GM12878 (cell line): ENCODE measurements at places on chromosomes 11 and 22. TPM values are rescaled to one million over a fixed set of nuclear protein-coding genes. Genes with fewer than 3 reads are reported as not detected.

The PHETA2 gene
- polyA plus RNA-seq, result 1.9 and 2.0 TPM in 2 replicates

The INPP5J gene
- 1.1 and 1.5 TPM in 2 replicates for polyA plus RNA-seq

DNA sequence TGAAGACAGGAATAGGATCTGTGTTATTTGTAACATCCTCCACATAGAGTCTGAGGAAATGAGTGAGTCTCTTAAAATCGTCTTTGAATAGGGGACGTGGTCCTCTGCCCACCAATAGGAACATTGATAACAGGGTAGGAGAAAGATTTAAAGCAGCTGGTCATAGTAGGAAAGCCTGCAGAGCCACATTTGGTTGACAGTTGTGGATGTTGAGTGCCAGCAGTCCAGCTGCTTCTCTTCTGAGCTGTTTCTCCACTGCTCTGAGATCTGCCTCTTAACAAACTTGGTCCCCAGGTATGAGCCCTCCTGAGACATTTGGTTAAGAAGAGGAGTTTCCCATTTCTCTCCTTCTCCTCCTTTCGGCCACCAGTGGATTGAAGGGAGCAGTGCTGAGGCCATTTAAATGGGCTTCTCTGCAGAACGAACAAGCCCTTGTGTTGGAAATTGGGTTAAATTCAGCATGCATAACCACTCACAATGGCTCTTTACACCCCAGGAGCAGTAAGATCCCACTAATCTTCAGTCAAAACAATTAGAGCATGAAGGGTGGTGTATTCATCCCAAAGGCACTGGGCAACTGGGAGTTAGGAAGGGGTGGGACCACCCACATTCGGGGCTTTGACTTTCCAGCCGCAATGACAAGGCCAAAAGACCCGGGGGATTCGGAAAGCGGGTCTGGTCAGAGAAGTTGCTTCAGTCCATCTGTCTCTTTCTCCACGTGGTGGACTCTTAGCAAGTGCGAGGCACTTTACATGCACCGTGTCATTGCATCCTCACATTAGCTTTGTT lies 32.3 kb downstream of the MIAT start:
- DNase-seq, result no peak

DNA sequence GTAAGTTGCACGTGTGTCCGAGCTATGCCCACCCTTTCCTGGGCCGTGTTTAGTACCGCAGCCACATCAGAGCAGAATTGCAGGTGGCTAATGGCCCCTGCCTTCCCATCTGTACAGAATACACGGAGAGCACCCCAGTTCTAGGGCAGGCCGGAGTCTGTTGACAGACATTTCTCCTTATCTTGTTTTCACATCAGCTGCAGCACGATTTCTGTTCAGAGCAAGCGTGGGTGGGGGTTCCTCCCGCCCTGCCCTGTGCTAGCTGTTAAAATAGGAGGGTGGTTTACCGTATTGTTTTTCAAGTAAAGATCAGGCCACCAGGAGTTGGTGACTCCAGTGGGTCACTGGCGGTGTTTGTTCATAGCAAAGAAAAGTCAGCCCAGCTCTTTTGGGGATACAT lies 41.1 kb downstream of the UBASH3B start:
- DNase-seq, result no peak

DNA sequence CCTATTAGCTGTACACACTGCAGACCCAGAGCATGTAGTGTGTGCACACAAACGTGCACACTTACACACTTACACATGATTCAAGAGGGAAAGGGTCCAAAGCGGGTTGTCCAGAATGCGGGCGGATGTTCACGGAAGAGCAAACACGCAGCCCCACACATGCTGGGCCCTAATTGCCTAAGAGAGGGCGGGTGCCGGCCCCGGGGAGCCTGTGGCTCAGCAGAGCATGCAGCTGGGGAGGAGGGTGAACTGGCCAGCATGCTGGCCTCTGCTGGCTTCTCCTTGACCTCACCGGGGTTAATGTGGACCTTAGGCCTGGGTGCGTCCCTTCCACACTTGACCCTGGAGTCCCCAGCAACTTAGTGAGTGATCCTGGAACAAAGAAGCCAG lies 816.3 kb downstream of the BRD1 start:
- DNase-seq, result no peak

DNA sequence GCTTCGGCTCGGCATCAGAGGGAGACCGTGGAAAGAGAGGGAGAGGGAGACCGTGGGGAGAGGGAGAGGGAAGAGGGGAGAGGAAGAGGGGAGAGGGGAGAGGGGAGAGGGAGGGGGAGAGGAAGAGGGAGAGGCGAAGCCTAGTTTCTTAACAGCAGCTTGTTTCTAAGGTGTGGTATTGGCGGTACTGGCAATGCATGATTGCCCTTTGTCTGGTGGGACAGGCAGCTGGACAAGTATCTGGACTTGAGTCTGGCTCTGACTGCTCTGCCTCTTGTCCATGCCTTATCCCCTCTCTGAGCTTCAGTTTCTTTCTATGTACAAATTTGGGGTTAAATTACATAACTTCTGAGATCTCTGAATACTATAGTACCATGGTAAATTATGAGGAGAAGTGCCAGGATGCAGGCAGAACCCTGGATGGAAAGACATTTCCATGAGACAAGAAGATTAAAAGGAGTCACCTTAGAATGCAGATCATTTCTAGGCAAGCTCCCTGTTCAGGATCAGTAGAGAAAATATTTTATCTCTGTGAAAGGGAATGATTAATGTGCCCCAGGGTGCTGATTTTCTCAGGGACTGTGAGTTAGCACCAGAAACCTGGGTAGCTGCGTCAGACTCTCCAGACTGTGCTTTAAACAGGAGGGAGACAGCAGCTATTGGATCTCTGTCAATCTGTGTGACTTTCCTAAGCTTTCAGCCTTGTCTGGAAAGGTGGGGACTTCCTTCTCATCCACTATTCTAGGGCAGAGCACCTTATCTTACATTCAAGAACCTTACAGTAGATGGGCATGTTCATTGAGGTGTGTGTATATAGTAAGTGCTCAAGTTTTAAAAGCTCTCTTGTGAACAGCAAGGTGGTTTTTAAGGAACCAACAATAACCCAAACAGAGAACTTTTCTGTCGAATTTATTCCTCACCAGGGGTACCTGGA lies 31.9 kb upstream of the CCDC90B start:
- no peak for DNase-seq

The SCGB1A1 gene
- polyA plus RNA-seq, result not detected in 2 replicates

DNA sequence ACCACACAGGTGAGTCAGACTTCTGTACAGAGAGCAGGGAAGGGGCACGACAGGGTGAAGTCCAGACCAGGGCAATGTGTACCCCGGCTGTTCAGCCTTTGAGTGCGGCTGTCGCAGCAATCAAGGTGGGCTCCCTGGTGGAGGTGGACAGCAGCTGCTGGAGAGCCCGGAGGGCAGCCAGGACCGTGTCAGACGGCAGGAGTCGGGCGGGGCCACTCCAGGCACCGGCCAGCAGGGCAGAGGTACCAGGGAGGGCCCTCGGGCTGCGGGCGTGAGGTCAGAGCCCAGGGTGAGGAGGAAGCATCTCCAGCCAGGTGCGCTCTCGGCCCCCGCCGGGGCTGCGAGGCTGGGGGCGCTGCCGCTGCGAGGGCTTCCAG lies 802 bp upstream of the PIM3 start:
- DNase-seq, result no peak

GRCh38 chr11:116333001-116333535 lies 439.7 kb downstream of the BUD13 start:
- no peak for DNase-seq

DNA sequence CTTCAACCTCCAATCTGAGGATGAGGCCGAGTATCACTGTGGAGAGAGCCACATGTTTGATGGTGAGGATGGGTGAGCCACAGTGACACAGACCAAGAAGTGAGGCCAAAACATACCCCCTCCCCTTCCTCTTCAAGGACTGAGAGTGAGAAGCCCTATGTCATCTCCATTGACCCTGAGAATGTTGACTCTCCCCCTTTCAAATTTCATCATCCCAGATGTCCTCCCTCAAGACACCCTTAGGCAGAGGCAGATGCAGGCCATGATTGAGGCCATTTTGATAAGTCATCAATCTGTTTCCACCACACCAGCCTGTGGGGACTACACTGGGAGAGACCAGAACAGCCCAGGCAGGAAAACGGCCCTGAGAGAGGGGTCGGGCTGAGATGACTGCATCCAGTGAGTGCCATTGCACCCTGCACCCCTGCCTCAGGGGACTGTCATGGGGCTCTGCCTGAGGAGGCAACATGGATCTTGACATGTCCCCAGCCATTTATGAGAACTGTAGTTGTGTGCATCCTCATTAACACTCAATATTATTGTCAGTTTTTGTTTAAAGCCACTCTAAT lies 84.2 kb upstream of the IGLL5 start:
- no peak for DNase-seq

DNA sequence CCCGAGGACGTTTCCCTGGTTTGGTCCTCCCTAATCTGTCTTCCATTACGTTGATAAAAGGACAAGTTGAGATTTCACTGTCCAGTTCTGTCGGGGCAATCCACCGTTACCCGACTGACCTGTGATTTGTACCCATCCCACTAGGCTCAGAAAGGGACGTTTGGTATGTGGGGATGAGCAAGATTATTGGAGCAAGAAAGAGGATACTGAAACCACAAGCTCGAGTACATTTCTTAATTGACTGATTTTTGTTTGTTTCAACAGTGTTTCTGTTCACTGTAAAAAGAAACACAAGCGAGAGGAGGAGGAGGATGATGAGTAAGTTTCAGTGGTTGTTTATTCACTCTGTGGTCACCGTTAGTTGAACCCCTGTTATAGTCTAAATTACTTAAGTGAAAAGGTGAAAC lies 969 bp downstream of the CCDC117 start:
- peak; percentile 60 for DNase-seq

GRCh38 chr11:44957776-44958564 lies 7.3 kb upstream of the TP53I11 start:
- no peak for DNase-seq

DNA sequence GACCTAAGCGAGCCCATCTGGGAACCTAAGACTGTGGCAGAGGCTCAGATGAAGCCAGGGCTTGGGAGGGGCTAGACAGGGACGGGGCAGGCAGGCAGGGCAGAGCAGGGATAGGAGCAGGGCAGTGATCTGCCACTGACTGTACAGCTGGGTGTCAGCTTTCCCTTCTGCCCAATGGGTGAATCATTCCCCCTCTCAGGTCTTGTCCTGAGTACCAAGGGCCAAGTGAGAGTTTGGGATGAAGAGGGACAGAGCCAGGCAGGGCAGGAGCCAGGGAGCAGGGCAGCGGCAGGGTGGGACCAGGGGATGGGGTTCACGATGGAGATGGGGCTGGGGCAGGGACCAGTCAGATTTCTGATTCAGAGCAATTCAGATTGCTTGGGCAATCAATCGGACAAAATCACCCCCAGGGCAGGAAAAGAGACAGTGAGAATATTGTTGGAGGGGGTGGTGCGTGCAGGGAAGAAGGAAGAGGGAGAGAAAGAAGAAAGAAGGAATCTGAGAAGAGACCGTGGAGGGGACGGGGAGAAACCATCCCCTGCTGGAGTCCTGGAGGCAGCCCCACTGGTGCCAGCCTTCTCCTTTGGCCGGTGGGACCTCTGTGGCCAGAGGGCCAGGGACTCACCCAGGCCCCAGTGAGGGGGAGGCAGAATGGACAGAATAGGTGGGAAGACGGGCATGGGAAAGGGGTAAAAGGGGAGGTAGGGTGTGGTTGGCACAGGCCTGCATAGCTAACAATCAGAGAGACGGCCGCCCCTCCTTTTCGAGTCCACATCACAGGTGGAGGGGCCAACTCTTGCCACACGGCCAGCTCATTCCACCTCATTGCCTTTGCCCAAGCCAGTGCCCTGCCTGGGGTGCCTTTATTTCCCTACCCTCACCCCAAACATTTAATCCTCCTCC lies 47.2 kb downstream of the CYTH4 start:
- no peak for DNase-seq

DNA sequence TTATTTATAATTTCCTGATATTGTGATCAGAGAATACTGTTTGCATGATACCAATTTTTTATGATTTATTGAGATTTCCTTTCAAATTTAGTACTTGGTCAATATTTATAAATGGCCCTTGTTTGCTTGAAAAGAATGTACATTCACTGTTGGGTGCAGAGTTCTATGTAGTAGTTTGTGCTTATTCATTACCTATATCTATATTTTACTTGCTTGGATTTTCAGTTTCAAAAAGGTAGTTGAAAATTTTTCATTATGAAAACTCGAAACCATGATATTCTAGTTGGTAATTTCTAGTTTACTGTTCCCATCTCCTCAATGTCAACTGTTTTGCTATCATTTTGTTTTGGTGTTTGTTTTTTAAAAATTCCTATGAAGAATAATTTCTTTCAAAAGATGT lies 155.7 kb downstream of the AASDHPPT start:
- DNase-seq, result no peak

DNA sequence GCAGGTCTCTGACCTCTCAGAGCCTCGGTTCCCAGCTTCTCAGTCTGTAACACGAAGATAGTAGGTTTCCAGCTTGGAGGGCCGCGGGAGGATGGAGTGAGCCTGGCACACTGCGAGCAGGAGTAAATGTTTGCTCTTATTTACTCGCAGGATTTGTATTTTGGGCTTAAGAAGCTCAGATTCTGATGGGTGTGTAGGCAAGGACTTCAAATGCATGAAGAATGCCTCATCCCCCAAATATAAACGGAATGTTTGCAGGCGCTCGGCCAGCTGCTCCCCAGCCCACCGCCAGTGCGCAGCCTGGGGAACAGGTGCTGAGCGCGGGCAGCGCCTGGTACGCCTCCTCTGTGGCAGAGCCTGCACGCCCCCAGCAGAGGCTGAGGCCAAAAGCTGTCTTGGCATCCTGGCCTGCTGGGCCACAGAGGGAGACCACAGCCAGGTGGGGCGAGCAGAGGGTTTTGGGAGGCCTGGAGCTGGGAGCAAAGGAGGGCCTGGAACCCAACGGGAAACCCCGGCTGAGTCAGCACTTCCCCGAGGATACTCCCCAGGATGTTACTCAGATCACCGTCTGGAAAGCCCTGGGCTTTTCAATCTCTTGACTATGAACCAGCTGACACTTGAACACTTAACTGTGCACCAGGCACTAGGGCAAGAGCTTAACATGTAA lies 9.4 kb downstream of the EHD1 start:
- DNase-seq, result no peak

The MYEOV gene
- polyA plus RNA-seq, result not detected in 2 replicates

GRCh38 chr11:27217948-27218420 lies 145.0 kb downstream of the CCDC34 start:
- no peak for DNase-seq

- DNase-seq, result no peak
These were observed 667 bp downstream of the RAB6A start for GRCh38 chr11:73760135-73760678.

DNA sequence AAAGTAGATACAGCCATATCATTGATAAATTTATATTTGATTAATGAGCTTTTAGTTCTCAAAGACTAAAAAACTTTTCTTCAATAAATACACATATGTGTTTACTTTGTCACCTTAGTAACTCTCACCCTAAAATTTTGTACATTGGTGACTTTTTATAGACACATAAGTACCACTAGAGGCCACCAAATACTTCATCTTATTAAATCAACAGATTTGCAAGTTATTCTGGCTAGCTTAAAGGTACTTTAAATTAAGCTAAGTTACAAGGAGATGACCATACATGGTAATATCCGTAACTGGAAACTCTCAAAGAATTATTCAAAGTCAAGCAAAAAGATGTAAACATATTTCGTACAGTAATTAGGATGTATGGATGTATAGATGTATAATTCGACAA lies 112.2 kb downstream of the SBF2 start:
- DNase-seq, result no peak
